HAP-1 (cell line): ENCODE measurements at places on chromosomes 5 and 9.
A peak's percentile ranks its signal among the peaks of the same experiment; 100 is the strongest.

GRCh38 chr9:18531136-18532065, 57.4 kb downstream of the ADAMTSL1 start:
- no peak for DNase-seq

DNA sequence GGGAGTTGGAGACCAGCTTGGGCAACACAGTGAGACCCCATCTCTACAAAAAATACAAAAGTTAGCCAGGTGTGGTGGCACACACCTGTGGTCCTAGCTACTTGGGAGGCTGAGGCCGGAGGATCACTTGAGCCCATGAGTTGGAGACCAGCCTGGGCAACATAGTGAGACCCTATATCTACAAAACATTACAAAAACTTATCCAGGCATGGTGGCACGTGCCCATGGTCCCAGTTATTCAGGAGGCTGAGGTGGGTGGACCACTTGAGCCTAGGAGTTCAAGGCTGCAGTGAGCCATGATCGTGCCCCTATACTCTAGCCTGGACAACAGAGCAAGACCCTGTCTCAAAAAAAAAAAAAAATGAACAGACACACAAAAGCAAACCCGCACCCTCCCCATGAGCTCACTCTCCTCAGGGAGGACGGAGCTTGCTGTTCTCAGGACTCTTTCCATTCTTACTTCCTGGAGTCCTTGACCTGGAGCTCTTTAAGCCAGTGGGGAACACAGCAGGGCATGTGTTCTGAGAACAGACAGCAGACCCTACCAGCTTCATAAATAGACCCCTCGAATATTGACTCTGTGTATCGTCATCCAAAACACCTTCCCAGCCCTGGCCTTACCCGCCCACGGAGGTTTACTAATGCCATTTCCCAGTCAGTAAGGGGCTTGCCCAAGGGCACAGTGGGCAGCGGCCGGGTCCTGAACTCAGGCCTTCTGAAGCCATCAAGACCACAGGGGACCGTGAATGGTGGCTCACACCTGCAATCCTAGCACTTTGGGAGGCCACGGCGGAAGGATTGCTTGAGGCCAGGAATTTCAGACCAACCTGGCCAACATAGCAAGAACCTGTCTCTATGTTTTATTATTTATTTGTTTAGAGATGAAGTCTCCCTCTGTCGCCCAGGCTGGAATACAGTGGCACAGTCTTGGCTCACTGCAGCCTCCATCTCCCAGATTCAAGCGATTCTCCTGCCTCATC, 11.1 kb downstream of the PTGES2 start:
- DNase-seq, result no peak

GRCh38 chr5:53343187-53343586, 137.2 kb upstream of the FST start:
- DNase-seq, result no peak

DNA sequence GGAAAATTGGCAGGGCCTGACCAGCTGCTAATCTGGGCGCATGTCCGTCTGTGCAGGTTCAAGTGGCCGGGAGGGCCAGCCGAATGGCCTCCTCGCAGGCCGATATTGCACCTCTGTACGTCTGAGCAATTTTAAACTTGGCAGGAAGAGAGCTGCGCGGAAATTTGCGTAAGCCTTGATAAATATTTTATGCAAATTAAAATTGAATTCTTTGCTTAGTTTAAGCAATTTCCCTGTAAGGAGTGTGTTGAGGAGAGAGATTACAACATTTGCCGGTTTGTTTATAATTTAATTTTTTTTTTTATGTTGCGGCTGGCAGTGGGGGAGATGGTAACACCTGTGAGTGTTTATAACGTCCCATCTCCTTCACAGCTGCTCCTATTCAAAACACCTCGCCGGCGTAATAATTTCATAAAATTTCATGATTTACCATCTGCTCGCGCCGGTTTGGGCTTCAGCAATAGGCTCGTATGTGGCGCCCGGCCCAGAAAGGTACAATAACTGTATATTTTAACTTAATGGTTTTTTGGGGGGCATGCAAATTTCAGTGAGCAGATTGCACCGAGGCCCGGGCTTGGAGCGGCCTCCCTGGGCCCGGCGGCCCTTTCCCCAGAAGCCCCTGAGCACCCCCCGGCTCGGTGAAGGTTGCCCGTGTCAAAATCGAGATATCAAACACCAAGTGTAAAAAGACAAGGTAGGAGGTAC, 269.4 kb upstream of the MVB12B start:
- no peak for DNase-seq

GRCh38 chr5:32504989-32505596, 60.6 kb upstream of the ZFR start:
- peak; percentile 46 for DNase-seq

DNA sequence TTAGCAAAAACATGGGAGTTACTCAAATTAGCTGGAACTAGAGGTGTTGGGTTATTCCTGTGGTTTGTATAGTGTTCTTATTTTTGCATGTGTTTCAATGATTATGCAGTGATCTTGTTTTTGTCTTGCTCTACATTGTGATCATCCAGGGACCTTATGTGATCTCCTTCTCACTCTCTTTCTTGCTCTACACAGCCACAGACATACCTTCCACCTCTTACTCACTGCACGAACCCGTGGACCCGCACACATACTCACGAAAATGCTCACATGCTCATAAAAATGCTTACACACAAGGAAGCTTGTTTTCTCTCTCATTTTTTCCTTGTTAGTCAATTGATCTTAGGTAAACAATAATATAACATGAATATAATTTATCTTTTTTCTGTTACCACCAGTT, 187.1 kb downstream of the KDM4C start:
- DNase-seq, result no peak

- DNase-seq, result no peak
These were observed 4.5 kb upstream of the LCP2 start for GRCh38 chr5:170301981-170302652.

GRCh38 chr5:42500003-42500599, 76.9 kb downstream of the GHR start:
- no peak for DNase-seq

DNA sequence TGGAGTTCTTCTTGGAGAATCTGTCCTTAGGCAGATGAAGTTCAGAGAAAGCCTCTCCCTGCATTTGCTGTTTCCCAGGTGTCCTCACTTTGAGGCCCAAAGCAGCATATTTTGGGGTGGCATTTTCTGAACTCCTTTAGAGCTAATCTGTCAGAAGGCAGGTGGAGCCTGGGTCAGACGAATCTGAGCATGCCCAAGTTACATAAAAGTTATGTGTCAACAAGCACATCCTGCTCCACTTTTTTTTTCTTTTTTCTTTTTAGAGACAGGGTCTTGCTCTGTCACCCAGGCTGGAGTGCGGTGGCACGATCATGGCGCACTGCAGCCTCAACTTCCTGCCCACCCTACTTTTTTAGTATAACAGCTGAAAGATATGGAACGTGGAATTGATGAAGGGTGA, 41.3 kb upstream of the HSPA9 start:
- DNase-seq, result no peak

DNA sequence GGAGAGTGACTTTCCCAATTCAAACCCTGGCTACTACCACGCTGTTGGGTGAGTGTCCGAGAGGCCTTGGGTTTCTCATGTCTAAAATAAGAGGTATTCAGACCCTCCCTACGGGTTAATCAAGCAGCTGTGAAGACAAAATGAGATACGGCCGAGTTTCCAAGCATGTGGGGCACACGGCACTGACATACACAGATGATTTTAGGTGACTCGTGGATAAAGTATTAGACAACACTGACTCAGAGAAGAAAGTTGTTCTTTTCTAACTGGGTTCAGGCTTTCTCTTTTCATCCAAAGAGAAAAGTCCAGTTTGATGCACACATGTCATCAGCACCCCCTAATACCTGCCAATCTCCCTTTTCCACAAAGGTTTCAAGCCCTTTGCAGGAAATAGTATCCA, 15.6 kb downstream of the FOXI1 start:
- DNase-seq, result no peak
